ENCODE measurements at places on chromosomes 16 and 17.
A peak's percentile ranks its signal among the peaks of the same experiment; 100 is the strongest.

DNA sequence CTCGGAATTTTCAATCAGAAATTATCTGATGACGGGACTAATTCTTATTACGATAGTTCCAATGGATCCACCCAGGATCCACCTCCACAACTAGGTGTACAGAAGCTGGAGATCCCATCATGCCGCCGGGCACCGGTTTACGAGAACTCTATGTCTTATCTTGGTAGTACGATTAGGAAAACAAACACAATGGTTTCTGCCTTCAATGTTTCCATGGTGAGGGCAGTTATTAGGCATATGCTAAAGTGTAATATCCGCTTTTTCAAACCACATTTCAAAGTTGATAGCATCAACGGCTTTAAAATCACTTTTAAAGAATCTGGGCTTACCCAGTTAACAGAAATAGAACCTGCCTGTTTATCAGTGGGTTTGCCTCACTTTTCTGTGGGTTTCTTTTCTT, 705.7 kb downstream of the MAF start:
- peak; percentile 29 for DNase-seq

GRCh38 chr17:55895112-55895759, 144.4 kb downstream of the PCTP start:
- DNase-seq: no peak

DNA sequence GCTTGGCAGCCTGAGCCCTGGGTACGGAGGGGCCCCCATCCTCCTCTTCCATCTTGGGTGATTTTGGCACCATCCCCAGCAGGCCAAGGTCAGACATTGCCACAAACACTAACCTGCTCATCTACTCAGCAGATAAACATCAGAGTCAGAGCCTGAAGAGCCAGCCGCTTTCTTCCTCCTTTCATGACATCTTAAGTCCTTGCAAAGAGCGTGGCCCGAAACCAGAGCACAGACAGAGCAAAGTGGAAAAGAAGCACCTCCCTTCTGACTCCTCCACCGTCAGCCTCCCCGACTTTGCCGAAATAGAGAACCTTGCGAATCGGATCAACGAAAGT, 60.4 kb upstream of the RPH3AL start:
- peak; percentile 60 for DNase-seq

GRCh38 chr17:81520021-81520901, 7.7 kb upstream of the ACTG1 start:
- DNase-seq: no peak

- DNase-seq: no peak
Measured at GRCh38 chr16:64869781-64870180, 252.1 kb downstream of the CDH11 start.

DNA sequence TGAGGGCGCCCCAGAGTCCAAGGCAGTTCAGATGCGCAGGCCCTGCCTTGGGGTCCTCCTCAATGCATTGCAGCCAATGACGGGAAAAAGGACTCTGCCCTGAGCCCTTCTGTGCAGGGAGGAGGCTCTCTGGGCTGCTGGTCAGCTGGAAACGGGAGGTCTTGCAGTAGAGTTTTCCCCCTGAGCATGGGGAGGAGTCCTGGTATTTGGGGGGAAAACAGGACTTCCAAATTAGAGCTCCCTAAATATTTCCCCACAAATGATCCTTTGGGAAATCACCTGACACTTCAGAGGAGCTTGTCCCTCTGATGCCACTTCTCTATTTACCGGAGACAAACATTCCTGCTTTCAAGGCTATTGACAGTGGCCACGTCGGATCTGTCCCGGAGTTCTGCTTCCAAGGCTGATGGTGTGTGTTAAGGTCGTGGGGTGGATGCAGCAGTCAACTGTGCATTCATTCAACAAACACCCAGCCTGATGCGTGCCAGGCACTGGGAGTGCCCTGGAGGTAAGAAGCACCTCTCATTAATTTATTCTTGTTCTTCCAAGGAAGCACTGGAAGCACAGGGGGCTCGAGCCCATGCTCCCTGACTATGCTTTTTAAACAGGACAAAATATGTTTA, 73.0 kb upstream of the DNAH17 start:
- no peak for DNase-seq

GRCh38 chr17:6547336-6547735, 9.0 kb downstream of the PITPNM3 start:
- DNase-seq: no peak

- DNase-seq: no peak
Measured at GRCh38 chr17:36931697-36932382, 5.4 kb upstream of the LHX1 start.

GRCh38 chr17:20800146-20800545, 220.6 kb downstream of the CDRT15L2 start:
- DNase-seq: no peak

- peak; percentile 25 for DNase-seq
Measured at GRCh38 chr17:17766077-17766743, 70.6 kb downstream of the SREBF1 start.

DNA sequence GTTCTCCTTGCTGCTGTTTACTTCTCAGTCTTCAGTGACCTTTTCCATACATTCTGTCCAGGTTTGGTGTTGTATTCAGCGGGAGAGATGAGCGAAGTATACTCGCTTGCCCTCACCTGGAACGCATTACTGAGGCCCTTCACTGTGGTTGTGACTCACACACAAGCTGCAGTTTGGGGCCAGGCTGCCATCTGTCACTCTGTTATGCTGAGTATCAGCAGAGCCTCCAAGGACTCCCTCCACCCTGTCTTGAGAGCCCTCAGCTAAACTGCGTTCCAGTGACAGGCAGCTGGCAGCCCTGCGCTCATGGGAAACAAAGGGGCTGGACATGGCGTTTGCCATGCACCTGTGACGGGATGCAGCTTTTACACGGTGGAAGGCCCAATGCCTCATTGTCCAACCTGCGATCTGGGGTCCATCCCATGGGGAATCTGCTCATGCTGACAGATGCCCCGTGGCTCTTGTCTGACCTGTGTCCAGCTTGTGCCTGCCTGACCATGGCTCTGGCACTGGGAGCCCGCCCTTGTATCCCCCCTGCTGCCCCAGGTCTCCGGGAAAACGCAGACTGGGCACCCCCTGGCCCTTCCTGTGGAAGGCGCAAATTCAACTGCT, 6.5 kb upstream of the ZNF778 start:
- no peak for DNase-seq

- peak; percentile 92 for DNase-seq
Measured at GRCh38 chr16:89489040-89489897, 1.1 kb downstream of the ANKRD11 start.

- peak; percentile 23 for DNase-seq
Measured at GRCh38 chr17:49995055-49995738, at the start of gene DLX3. Gene DLX3 (minus strand): TSS chr17:49995224. CDS start chr17:49994998, 226 bp downstream.

DNA sequence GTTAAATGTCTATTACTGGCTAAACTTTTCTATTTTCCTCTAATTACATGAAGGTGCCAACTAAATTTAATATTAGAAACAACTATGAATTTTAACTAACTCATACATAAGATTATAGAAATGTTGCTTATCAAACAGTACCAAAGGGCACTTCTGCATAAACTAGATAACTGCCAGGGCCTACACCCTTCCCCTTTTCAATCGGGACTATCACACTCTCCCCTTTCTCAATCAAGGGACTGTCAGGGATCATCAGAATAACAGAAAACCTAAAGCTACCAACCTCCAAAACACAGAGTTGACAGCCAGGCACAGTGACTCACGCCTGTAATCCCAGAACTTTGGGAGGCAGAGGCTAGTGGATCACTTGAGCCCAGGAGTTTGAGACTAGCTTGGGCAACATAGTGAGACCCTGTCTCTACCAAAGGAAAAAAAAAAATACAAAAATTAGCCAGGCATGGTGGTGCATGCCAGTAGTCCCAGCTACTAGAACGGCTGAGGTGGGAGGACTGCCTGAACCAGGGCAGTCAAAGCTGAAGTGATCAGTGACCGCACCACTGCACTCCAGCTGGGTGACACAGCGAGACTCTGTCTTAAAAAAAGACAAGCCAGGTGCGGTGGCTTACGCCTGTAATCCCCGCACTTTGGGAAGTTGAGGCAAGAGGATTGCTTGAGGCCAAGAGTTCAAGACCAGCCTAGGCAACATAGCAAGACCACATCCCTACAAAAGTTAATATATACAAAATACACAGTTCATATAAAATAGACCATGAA, 3.2 kb upstream of the PHLPP2 start:
- DNase-seq: no peak

DNA sequence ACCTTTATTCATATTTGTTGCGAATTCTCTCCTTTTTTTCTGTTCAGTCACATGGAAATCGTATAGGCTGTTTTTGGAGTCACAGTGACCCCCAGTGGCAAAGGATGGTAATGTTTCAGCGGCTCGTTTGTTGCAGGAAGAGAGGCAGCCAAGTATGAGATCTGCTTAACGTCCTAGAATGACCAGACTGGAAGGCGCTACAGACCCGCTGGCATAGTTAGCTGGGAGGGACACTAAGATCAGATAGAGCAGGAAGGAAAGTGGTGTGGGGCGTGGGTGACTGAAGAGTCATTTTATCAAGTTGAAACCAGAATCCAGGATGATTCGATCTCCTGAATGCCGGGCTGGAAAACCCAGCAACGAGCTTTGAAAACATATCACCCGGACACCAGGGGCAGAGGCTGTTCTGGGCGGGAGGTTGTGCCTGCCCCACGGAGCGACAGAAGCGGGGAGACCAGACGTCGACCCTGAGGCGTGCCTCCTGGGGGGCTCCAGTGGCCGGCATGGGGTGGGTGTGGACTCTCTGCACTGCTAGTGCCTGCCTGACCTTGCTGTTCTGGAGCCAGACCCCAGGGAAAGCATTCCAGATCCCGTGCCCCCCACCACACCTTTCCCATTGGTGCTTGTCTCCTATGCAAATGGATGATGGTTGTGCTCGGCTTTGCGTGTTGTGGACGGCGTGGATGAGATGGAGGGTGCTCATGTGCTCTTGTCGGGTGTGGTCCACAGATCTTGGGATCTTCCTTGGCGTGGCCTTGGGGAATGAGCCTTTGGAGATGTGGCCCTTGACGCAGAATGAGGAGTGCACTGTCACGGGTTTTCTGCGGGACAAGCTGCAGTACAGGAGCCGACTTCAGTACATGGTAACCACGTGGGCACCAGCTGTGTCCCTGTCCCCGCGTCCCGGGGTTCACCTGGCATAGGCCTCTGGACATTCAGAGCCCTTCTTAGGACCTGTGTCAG, 7.7 kb downstream of the IL34 start:
- DNase-seq: peak; percentile 79

GRCh38 chr16:52256310-52257078, 290.4 kb downstream of the TOX3 start:
- DNase-seq: no peak

- DNase-seq: no peak
Measured at GRCh38 chr16:52265446-52265861, 281.5 kb downstream of the TOX3 start.

DNA sequence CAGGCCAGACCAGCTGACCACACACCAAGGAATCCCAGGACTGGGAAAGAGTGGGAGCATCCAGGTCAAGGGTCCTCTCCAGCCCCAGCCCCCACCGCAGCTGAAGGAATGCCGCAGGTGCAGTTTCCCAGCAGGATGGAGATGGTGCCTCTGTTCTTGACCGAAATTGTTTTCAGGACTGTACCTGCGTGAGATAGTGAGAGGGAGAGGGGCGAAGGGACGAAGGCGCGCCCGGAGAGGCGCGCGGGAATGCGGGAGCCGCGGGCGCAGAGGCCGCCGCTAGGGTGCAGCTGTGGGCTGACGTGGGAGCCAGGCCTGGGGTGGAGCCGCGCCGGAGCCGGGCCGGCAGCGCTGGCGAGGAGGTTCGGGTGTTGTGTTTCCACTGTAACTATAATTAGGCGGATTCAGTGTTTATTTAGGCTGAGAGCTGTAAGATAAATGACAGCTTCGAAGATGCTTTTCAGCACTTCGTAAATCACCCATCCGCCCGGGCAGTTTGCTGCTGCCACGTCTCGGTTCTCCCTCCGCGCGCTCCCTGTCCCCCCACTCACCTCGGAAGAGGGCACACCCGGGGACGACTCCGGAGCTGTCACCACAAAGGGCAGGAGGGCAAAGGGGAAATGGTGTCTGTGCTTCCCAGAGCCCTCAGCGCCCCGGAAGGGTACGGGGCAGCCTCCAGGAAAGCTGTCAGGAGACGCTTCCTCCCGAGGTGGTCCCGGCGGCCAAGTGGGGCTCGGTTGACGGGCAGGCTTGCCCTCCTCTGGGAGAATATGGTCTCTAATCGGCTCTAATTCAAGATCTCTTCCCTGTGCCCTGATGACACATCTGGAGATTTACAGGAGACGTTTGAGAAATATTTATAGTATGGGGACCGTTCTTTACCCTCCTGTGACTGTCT, 38.2 kb downstream of the HOXB1 start:
- DNase-seq: peak; percentile 82

DNA sequence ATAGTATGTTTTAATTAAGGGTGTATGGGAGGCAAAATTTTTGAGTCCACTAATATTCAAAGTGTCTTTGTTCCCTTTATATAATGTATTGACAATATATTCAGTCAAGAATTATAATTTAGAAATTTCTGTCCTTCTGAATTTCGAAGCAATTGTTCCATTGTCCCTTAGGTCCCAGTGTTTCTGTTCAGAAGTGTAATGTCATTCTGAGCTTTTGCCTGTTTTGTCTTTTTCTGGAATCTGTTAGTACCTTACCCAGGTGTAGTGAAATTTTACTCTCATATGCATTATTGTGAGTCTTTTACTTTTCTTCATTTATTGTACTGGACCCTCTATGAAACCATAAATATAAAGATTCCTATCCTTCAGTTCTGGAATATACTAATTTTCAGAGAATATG, 505.7 kb upstream of the KIF2B start:
- no peak for DNase-seq

DNA sequence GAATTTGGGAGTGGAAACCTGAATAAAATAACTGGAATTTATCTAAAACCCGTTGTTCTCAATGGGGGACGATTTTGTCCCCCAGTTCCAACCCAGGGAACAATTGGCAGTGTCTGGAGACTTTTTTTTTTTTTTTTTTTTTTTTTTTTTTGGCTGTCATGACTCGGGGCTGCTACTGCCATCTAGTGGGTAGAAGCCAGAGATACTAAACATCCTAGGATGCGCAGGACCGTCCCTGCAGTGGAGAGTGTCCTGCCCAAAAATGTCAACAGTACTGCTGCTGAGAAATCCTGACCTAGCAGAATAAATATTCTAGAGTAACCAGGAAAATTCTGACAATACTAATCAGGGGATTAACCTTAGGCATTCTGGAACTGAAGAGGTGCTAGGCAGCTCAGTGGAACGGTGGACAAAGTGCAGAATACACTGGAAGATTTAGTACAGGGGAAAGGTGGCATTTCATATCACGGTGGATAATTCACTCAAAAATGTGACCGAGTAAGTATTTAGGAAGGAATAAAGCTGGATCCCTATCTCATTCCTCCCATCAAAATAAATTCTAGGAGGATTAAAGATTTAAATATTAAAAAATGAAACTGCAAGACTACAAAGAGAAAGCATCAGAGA, 107.6 kb downstream of the SPECC1 start:
- DNase-seq: peak; percentile 62

DNA sequence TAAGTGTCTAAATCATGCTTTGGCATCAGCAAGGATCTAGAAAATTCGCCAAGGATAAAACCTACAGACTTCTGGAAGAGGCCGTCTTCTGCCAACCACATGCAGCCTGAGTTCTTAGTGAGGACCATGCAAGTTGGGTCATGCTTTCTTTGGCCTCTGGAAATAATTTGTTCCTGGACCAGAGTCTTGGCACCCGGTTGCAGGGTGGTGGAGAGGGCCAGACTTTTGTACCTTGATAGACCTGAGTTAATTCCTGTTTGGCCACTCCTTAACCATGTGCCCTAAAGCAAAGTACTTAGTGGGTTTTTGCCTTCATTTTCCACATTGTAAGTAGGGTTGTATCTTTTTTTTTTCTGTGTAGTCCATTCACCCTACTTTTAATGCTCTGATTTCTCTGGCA, 283.4 kb upstream of the IRX5 start:
- DNase-seq: no peak

All from CD4-positive, alpha-beta T cell treated with Interleukin-6 for 4 hours (primary cell).